ENCODE measurements at places on chromosomes 6 and 20. TPM values are rescaled to one million over a fixed set of nuclear protein-coding genes. Genes with fewer than 3 reads are reported as not detected.

The CLPSL1 gene
- total RNA-seq: not detected

The CCHCR1 gene
- total RNA-seq: 34.1 TPM

The HLA-DMB gene
- 23.2 TPM for total RNA-seq

The TCF21 gene
- not detected for total RNA-seq

The CARMIL1 gene
- total RNA-seq: 23.5 TPM

The RAD21L1 gene
- 0.38 TPM for total RNA-seq

The LGSN gene
- total RNA-seq: not detected

The CAGE1 gene
- not detected for total RNA-seq

The F13A1 gene
- total RNA-seq: 8.4 TPM

The GSTA2 gene
- not detected for total RNA-seq

All from lower leg skin (tissue), 4 donors.